ENCODE measurements at places on chromosomes 13 and 19.
A peak's percentile ranks its signal among the peaks of the same experiment; 100 is the strongest.

DNA sequence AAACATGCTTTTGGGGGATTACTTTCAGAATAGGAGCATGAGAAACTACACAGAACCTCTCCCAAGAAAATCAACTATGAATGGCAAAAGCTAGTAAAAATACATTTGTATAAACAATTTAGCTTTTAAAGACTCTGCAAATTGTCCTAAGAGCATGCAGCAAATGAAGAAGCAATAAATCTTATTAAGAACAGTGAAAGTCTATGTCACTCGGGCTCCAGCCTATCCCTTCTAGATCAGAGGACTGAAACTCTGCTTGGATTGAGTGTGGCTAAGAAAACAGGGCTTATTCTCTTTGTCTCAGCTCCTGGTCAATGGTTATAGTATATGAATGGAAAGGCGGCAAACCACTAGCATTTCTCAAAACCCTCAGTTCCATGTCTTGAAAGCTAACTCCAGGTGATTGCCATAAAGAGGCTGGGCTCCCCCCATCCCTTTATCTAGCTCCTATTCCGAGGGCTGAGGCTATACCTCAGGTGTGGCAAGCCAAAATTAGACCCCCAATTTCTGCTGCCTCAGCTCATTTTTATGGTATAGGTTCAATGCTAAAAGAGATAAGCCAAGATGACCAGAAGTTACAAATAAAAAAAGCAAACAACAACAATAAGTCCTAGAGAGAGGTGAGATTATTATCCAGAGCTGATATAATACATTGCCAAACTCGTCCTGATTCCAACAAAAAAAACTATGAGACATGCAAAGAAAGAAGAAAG is 953.2 kb downstream of the SLITRK6 start:
- no peak overlapping the region for H3K4me3 ChIP-seq
- no peaks in the 10 kb centered on the region for H3K4me1 ChIP-seq
- no peak for DNase-seq

- no peak overlapping the region for H3K27ac ChIP-seq
- no peak for DNase-seq
- H3K36me3 ChIP-seq = no peaks in the 10 kb centered on the region
- no peaks in the 10 kb centered on the region for H3K27me3 ChIP-seq
These were observed 9.1 kb upstream of the SLC7A10 start for GRCh38 chr19:33234736-33235135.

DNA sequence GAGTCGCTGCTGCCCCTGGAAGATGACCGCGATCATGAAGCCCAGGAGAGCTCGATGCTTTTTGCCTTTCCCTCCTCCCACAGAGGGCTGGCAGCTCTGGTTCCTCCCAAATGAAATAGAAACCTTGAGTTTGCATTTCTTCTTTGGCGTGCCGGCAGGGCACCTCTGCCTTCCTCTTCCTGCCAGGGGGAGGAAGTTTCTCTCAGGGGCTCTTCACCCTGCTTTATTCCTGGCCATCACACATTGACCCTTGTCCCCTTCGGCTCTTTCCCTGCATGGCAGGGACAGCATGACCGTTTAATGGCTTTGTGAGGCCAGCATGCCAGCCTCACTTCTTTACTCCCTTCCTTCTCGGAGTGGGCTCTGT is 47.9 kb downstream of the ACTN4 start:
- H3K27me3 ChIP-seq = no peaks in the 10 kb centered on the region
- DNase-seq = no peak
- H3K36me3 ChIP-seq = peaks cover 3% of the 10 kb centered on the region
- no peak overlapping the region for H3K4me3 ChIP-seq
- no peak overlapping the region for H3K27ac ChIP-seq
- peaks cover 53% of the 10 kb centered on the region for H3K4me1 ChIP-seq

- peak overlapping the region; percentile 64 for H3K27ac ChIP-seq
- H3K4me3 ChIP-seq = peak overlapping the region; percentile 86
- no peaks in the 10 kb centered on the region for H3K36me3 ChIP-seq
- H3K4me1 ChIP-seq = peaks cover 40% of the 10 kb centered on the region
- DNase-seq = peak; percentile 60
- no peaks in the 10 kb centered on the region for H3K27me3 ChIP-seq
These were observed 367 bp downstream of the MFSD12 start for GRCh38 chr19:3556978-3557460.

- no peak overlapping the region for H3K4me3 ChIP-seq
- H3K36me3 ChIP-seq = no peaks in the 10 kb centered on the region
- no peaks in the 10 kb centered on the region for H3K4me1 ChIP-seq
- no peak for DNase-seq
- no peaks in the 10 kb centered on the region for H3K27me3 ChIP-seq
These were observed 789.1 kb upstream of the SLITRK5 start for GRCh38 chr13:86882107-86882506.

DNA sequence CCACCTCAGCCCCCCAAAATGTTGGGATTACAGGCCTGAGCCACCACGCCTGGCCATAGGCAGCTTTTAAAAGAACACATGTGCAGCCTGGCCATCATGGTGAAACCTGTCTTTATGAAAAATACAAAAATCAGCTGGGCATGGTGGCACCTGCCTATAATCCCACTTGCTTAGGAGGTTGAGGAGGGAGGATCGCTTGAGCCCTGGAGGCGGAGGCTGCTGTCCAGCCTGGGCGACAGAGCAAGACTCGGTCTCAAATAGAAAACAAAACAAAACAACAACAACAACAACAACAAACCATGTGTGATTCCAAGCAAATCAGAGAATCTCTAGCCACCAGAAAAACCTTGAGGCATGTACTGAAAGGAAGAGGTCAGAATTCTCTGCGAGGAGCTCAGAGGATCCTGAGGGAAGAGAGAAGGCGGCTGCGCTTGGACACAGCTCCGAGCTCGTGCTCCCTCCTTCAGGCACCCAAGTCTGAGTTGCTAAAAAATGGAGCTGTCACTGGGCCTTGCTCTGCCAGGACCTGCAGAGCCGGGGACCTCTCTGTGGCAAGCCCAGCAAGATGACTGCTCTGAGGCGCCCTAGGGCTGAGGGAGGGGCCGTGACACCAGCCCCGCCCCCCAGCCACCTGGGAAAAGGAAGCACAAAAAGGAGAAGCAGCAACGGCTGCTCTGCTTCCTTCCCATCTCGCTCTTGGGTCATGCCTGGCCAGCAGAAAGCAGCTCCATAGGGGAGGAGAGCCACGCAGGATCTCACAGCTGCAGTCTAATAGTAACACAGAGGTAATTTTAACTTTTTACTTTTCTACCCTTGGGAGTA is at the start of gene ARL11:
TSS of gene ARL11 (plus strand) at position 677 of the 822 bp plus-strand sequence. CDS start 1,941 bp downstream, outside the sequence.
- no peak within 1 kb of the TSS for H3K27ac ChIP-seq
- DNase-seq = no peak
- H3K27me3 ChIP-seq = no peaks in the 10 kb centered on the region
- no peaks in the 10 kb centered on the region for H3K4me1 ChIP-seq

- no peak for DNase-seq
- H3K27ac ChIP-seq = no peak overlapping the region
- H3K4me1 ChIP-seq = peaks cover 13% of the 10 kb centered on the region
- H3K27me3 ChIP-seq = no peaks in the 10 kb centered on the region
- H3K4me3 ChIP-seq = no peak overlapping the region
- no peaks in the 10 kb centered on the region for H3K36me3 ChIP-seq
These were observed 897 bp upstream of the DMKN start for GRCh38 chr19:35514282-35514809.

DNA sequence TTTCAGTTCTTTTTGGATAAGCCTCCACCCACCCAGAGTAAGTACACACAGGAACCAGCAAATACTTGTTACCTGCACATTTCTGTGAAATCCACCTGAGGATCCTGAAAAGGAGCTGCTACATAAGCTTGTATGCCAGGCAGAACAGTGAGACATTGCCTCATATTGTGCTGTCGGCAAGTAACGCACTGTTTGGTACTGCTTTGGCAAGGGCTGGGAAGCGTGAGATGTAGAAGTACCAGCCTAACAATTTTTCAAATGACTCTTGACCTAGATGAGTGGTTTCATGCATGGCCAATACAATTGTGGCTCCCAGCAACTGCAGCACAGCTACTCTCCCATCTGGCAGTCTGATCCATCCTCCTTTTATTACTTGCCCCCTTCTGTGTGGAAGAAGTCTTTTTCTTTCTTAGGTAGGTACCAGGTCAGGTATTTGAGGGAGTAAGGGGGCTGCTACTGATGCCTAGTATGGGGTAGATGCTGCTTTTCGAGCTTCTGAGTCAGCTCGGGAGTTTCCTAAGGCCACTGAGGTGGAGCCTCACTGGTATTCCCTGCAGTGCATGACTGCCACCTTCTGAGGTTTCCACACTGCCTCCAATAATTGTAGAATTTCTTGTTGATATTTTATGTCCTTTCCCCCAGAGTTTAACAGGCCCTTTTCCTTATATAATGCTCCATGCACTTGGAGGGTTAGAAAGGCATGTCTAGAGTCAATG is 52.2 kb downstream of the ZNF737 start:
- no peak overlapping the region for H3K4me3 ChIP-seq
- no peak overlapping the region for H3K27ac ChIP-seq
- no peaks in the 10 kb centered on the region for H3K27me3 ChIP-seq

- no peak overlapping the region for H3K4me3 ChIP-seq
- H3K4me1 ChIP-seq = no peaks in the 10 kb centered on the region
- no peak overlapping the region for H3K27ac ChIP-seq
These were observed 27.0 kb upstream of the MIER2 start for GRCh38 chr19:371501-372168.

GRCh38 chr13:59715611-59716010 is 448.1 kb downstream of the DIAPH3 start:
- H3K36me3 ChIP-seq = no peaks in the 10 kb centered on the region
- no peak for DNase-seq

GRCh38 chr19:30870876-30871275 is 478.4 kb downstream of the TSHZ3 start:
- no peaks in the 10 kb centered on the region for H3K27me3 ChIP-seq
- H3K4me1 ChIP-seq = no peaks in the 10 kb centered on the region
- H3K36me3 ChIP-seq = no peaks in the 10 kb centered on the region
- H3K4me3 ChIP-seq = no peak overlapping the region
- no peak for DNase-seq

GRCh38 chr19:18589380-18590272 is 1.0 kb downstream of the REX1BD start:
- no peaks in the 10 kb centered on the region for H3K27me3 ChIP-seq
- peak overlapping the region; percentile 91 for H3K27ac ChIP-seq
- H3K36me3 ChIP-seq = no peaks in the 10 kb centered on the region
- peak overlapping the region; percentile 64 for H3K4me3 ChIP-seq
- no peak for DNase-seq

DNA sequence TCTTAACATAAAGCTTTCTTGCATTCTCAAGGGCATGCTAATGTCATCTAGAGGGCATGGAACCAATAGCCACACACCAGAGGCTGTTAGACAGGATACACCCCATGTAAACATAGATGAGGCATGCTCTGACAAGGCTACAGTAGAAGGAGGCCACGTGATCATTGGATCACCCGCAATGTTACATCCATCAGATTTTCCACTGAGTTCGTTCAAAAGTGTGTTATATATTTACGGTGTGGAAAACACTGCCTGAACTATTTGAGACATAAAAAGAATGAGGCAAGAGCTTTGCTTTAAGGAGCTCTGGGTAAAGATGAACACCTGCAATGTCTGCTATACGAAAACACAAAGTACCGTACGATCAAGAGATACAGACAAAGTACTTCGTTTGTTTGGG is 817.5 kb upstream of the SLC10A2 start:
- no peaks in the 10 kb centered on the region for H3K36me3 ChIP-seq
- no peak overlapping the region for H3K27ac ChIP-seq
- no peak overlapping the region for H3K4me3 ChIP-seq
- no peaks in the 10 kb centered on the region for H3K27me3 ChIP-seq
- no peak for DNase-seq

GRCh38 chr13:90084684-90085290 is 1262.7 kb upstream of the MIR17HG start:
- no peak overlapping the region for H3K4me3 ChIP-seq
- no peaks in the 10 kb centered on the region for H3K4me1 ChIP-seq
- no peak overlapping the region for H3K27ac ChIP-seq
- H3K36me3 ChIP-seq = no peaks in the 10 kb centered on the region
- no peak for DNase-seq
- H3K27me3 ChIP-seq = no peaks in the 10 kb centered on the region

- DNase-seq = no peak
- H3K4me3 ChIP-seq = no peak overlapping the region
- no peaks in the 10 kb centered on the region for H3K4me1 ChIP-seq
- peaks cover 79% of the 10 kb centered on the region for H3K36me3 ChIP-seq
- no peak overlapping the region for H3K27ac ChIP-seq
These were observed 65.7 kb upstream of the C13orf46 start for GRCh38 chr13:114039471-114040141.

DNA sequence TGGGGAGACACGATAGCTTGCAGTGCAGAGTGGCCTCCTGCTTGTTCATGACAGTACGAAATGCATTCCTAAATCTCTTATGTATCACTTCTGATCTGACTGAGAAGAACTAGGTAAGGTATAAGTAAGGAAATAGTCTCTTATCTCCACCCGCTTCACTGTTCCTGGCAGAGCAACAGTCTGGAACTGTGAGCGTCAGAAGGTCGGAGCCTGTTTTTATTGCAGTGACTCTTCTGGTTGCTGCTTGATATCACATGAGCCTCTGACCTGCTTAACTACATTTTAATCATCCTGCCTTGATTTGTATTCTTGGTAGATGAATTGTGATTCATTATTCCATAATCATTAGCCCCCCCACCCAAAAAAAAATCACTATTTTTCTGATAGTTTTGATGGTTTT is 69.0 kb downstream of the COL4A2 start:
- no peak for DNase-seq
- no peak overlapping the region for H3K27ac ChIP-seq
- no peaks in the 10 kb centered on the region for H3K27me3 ChIP-seq
- H3K36me3 ChIP-seq = no peaks in the 10 kb centered on the region
- no peak overlapping the region for H3K4me3 ChIP-seq
- H3K4me1 ChIP-seq = no peaks in the 10 kb centered on the region

DNA sequence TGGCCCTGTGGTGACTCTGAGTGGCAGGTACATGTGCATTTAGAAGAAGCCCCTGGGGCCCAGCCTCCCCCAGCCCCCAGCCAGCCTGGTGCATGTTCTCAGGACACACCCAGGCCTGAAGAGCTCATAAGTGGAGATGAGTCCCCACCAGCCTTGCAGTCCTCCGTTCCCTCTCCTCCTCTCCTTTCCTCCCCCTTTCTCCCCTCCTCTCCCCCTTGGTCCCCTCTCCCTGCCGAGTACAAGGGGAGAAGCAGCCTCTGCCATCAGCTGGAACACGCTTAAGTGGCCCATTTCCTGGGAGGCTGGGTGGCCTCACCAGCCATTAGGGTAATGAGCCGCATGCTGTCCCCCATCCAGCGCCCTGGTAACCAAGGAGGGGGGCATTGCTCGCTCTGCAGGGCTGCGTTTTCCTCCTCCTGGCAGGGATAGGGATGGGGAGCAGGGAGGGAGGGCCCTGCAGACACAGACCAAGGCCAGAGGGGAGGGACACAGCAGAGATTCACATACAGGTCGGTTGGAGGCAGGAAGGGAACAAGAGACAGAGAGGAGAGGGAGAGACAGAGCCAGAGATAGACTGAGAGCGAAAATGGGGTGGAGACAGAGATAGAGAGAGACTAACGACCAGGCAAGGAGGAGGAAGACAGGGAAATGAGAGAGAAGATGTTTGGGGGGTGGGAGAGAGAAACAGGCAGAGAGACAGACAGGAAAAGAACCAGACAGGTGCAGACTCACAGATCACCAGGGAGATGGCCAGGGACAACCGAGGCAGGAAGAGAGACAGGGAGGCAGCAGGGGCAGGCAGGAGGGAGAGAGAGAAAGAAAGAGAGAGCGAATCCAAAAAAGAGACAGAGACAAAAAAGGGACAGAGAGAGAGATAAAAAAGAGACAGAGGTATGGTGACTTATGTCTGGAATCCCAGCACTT is 19.3 kb upstream of the DPP9 start:
- no peak for DNase-seq
- H3K4me3 ChIP-seq = no peak overlapping the region
- no peak overlapping the region for H3K27ac ChIP-seq
- H3K27me3 ChIP-seq = peaks cover 5% of the 10 kb centered on the region
- H3K36me3 ChIP-seq = no peaks in the 10 kb centered on the region
- no peaks in the 10 kb centered on the region for H3K4me1 ChIP-seq

GRCh38 chr13:72505376-72505775 is 222.1 kb downstream of the MZT1 start:
- no peaks in the 10 kb centered on the region for H3K4me1 ChIP-seq
- no peak overlapping the region for H3K27ac ChIP-seq
- DNase-seq = no peak
- H3K36me3 ChIP-seq = no peaks in the 10 kb centered on the region
- no peak overlapping the region for H3K4me3 ChIP-seq
